ENCODE measurements at places on chromosomes 6 and 20. TPM values are rescaled to one million over a fixed set of nuclear protein-coding genes. Genes with fewer than 3 reads are reported as not detected.

The HLA-DQA2 gene
- total RNA-seq: not detected

The SUMO4 gene
- total RNA-seq: not detected

The MUCL3 gene
- total RNA-seq: not detected

The CRISP3 gene
- not detected for total RNA-seq

The OXT gene
- not detected for total RNA-seq

The SLC17A3 gene
- 1.00 TPM for total RNA-seq

The TMEM30A gene
- 51.6 TPM for total RNA-seq

The TRDN gene
- not detected for total RNA-seq

The OOEP gene
- total RNA-seq: not detected

Data from A549 treated with DMSO at 1 μM for 4 hours (cell line).